ENCODE measurements at places on chromosomes 1 and 21. TPM values are rescaled to one million over a fixed set of nuclear protein-coding genes. Genes with fewer than 3 reads are reported as not detected.

MTMR11 gene
- total RNA-seq, result 1.8 TPM

SELENBP1 gene
- not detected for total RNA-seq

DNA sequence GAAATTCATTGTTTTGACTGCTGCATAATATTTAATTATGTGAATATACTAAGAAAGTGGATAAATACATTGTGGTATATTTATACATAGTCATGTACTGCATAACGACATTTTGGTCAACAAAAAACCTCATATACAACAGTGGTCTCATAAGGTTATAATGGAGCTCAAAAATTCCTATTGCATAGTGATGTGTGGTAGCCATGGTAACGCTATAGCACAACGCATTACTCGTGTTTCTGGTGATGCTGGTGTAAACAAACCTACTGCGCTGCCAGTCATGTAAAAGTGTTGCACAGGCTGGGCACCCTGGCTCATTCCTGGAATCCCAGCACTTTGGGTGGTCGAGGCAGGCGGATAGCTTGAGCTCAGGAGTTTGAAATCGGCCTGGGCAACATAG is 52.6 kb upstream of the NHLH2 start:
- peaks cover 5% of the 10 kb centered on the region for H3K27me3 ChIP-seq
- H3K4me3 ChIP-seq, result no peak overlapping the region
- H3K36me3 ChIP-seq, result no peaks in the 10 kb centered on the region
- H3K27ac ChIP-seq, result no peak overlapping the region

- no peak for DNase-seq
- H3K4me1 ChIP-seq, result no peaks in the 10 kb centered on the region
- H3K27ac ChIP-seq, result no peak overlapping the region
- H3K27me3 ChIP-seq, result no peaks in the 10 kb centered on the region
- H3K36me3 ChIP-seq, result no peaks in the 10 kb centered on the region
Observed at GRCh38 chr1:17630048-17630830, 90.7 kb downstream of the ARHGEF10L start.

DNA sequence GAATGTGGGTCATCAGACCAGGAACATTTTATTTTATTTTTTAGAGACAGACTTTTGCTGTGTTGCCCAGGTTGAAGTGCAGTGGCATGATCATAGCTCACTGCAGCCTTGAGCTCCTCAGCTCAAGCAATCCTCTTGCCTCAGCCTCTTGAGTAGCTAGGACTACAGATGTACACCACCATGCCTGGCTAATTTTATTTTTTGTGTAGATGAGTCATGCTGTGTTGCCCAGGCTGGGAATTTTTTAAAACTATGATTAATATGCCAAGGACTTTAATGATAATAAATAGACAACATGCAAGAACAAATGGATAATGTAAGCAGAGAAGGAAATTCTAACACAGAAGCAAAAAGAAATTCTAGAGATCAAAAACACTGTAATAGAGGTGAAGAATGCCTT is 142.4 kb downstream of the AK5 start:
- peaks cover 17% of the 10 kb centered on the region for H3K4me1 ChIP-seq
- DNase-seq, result no peak
- no peak overlapping the region for H3K27ac ChIP-seq
- no peaks in the 10 kb centered on the region for H3K27me3 ChIP-seq
- H3K4me3 ChIP-seq, result no peak overlapping the region

- no peak for DNase-seq
- no peaks in the 10 kb centered on the region for H3K36me3 ChIP-seq
- H3K4me1 ChIP-seq, result no peaks in the 10 kb centered on the region
- no peak overlapping the region for H3K27ac ChIP-seq
Observed at GRCh38 chr21:27164208-27165177, 197.6 kb upstream of the ADAMTS5 start.
